H4 (cell line): ENCODE measurements at places on chromosomes 4 and X.

- DNase-seq: no peak
Measured at GRCh38 chr4:6918338-6918737, 8.7 kb downstream of the TBC1D14 start.

DNA sequence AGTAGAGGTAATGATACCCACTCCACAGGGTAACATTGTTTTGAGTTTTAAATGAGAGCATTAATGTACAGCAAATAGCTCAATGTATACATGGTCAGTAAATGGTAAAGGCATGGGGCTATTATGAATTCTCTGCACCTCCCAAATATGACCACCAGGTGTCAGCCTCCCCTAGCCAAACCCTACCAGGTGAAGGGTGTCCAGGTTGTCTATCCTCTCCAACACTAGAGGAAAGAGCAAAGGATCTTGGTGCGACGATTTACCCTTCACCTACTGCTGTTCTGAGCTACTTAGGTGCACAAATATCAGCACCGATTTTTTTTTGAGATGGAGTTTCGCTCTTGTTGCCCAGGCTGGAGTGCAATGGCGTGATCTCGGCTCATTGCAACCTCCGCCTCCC is 26.5 kb upstream of the XIAP start:
- peak; percentile 45 for DNase-seq

GRCh38 chrX:619451-619811 is 11.2 kb upstream of the SHOX start:
- no peak for DNase-seq

DNA sequence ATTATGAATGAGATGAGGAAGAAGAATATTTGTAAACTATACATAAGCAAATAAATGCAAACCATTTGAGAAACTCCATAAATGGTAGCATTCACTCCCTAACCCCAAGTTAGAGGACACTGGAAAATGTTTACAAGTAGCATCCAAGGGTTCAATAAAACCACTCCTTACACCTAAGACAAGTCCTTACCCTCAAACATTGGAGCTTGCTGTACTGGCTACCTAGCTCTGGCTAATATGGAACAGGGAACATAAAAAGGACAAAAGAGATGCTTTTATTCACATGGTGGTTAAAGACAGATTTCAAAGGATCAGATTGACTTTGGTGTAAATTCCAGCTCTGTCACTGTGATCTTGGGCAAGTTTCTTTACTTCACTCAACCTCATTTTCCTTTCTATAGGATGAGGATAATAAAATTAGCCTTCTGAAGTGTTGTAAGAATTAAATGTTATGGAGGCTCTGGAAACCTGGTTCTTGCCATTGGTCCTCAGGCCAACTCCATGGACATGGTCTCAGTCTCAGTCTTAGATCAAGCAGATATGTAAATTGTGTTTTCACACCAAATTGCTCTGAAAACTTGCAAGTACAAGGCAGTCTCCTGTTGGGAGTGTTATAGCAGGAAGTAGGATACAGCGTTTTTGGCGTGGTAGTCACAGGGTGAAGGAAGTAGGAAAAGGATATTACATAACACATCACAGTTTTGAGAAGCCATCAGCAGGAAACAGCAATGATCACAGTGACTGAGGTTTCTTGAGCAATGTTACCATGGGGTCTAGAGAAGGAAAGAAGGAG is 3.3 kb downstream of the CXCL1 start:
- no peak for DNase-seq

DNA sequence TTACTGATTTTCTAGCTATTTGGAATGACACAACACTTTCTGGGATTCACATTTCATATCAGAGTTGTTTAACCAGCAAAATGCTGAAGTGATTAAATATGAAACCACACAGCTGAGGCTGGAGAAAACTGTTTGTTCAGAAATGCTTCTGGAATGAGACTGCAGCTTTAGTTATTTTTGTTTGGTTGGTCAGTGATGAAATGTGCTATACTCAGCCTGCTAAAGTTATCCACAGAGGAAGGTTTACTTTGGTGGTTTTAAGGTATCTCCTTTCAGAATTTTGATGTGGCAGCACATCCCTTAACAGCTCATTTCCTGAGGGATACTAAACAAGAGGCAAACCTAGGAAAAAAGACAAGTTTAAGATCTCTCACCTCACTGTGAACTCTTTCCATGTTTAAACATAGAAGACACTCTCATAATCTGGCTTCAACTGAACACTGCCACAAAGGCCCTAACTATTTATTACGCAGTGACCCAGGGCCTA is 106.6 kb upstream of the PDE5A start:
- DNase-seq: peak; percentile 94

DNA sequence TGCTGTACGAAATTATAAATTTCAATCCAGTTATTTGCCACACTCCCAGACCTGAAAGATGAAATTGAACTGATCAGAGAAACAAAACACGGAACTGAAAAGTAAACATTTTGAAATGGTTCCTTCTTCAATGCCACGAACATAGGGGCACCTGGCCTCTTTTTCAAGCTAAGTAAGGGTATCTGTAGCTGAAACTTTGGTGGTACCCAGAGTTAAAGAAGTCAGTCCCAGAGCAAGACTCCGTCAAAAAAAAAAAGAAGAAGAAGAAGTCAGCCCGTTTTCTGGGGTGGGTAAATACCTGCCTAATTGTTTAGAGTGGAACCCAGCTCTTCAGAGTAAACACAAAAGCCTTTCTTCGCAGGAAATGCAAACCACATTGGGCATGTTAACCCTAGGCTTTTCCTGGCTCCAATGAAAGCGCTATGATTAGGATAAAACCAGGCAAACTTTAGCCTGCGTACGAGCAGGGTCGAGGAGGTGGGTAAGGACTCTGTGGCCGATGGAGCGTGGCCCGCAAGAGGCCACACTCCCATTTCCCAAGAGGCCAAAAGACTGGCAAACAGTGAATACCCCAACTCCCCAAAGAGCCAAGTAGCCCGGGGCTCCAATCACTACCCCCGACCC is 1.3 kb downstream of the ANTXR2 start:
- DNase-seq: peak; percentile 6

DNA sequence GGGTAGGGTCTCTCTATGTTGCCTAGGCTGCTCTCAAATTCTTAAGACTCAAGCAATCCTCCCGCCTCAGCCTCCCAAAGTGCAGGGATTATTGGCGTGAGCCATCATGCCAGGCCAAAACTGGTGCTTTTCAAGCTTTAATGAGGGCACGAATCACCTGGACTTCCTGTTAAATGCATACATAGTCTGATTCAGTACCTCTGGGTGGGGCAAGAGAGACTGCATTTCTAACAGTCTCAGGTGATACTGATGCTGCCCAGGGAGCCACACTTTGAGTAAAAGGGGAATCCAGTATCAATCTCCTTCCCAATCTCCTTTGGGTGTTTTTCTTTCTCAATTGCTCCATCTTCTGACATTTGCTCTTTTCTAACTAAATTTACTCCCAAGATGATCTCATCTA is 96.5 kb downstream of the SH3RF1 start:
- no peak for DNase-seq

- DNase-seq: no peak
Measured at GRCh38 chr4:42609051-42609450, 47.9 kb downstream of the ATP8A1 start.

DNA sequence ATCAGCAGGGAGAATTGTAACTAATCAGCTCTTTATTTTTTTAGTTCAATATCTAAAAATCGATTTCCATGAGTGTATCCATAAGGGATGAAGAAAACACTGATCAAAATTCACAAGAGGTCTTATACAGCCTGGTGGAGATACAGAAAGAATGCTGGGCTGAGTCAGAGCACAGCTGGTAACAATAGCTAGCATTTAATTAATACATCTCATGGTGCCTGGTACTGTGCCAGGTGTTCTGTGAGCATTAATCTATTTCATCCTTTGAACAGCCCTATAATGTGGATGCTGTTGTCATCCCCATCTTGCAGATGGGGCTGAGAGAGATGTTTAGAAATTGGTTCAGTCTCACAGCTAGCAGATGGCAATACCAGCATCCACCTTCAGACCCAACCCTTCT is 250.9 kb upstream of the RPS6KA3 start:
- no peak for DNase-seq

DNA sequence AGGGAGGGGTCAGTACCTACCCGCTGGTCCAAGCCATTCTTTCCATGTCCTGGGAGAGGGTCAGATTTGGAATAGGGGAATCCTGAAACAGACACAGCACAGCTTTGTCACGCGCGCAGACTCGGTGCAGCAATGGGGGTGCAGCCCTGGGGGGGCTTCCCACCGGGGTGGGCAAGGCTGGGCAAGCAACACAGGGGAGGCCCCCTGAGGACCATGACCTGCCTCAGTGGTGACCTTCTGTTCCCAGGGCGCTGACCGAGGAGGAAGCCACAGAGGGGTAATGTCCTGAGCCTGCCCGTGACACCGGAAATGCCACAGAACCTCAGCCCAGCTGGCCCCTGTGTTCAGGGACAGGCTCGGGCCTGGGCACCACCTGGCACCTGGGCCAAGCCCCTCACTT is 53.2 kb upstream of the AFAP1 start:
- no peak for DNase-seq

DNA sequence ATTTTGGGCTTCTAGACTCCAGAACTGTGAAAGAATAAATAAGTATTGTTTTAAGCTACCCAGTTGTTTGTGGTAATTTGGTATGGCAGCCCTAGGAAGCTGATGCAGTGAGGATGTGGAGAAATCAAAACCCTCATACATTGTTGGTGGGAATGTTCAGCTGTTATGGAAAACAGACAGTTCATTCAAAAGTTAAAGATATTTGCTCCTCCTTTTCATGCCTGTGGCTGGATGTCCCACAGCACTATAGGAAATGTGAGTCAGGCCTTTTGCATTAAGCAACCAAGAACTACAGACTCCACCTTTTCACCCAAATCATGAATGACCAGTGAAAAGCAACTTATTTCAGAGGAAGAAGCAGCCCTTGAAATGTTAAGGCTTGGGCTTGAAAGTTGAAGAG is 6.7 kb downstream of the BBS12 start:
- no peak for DNase-seq

- DNase-seq: no peak
Measured at GRCh38 chr4:38144031-38144430, 183.8 kb downstream of the PTTG2 start.
